ENCODE measurements at places on chromosomes 2 and 18.
A peak's percentile ranks its signal among the peaks of the same experiment; 100 is the strongest.

GRCh38 chr2:131425231-131425941, 50.5 kb upstream of the TUBA3D start:
- no peak for DNase-seq

GRCh38 chr2:159078443-159078842, 110.0 kb downstream of the TANC1 start:
- DNase-seq, result no peak

DNA sequence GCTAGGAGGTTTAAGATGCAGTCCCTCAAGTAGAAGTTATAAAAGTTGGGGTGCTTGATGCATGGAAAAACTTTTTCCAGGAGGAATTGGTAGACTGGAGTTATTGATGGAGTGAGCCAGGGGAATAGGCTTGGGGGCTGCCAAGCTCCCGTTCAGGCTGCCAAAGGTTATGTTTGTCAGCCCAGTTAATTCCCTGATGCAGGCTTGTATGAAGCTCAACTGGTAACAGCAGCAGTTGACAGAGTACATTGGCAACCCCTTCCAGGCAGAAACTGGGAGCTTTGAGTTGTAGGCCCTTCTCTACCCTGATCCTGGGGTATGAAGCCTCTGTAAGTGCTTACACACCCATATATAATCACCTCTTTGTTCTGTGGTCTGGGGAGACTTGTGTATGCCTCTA, 16.2 kb downstream of the CCDC150 start:
- DNase-seq, result no peak

- no peak for DNase-seq
These were observed 906.1 kb downstream of the SLC4A3 start for GRCh38 chr2:220533485-220533884.

GRCh38 chr2:231455222-231455621, 9.1 kb downstream of the NCL start:
- DNase-seq, result no peak

DNA sequence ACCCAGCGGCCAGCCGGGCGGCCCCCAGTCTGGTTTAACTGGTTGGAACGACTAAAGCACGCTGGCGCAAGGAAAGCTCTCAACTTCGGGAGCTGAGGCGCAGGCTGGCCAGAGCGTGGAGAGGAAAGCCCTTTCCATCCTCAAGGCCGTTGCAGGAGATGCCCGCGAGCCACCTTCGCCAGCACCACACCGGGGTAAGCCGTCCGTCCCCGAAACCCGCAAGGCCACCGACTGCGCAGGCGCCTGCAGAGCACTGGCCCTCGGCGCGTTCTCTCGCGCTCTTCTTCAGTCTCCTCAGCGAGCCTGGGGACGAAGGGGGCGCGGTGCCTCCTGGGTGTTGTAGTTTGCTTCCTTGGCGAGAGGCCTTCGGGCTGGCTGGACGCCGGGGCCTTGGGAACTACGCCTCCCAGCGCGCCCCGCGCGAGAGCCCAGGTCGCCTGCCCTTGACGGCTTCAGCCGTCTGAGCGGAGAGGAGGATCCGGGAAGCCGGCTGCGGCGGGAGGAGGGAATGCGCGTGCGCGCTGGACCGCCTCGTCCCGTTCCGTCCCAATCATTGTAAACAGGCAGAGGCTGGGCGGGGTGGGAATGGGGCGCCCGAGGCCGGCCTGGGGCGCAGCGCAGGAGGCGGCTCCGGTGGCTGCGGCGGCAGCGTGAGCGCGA, at the start of gene RALBP1:
Gene RALBP1, plus strand, starts transcription at position 531 of the 660 bp plus-strand sequence. CDS start 37,533 bp downstream, outside the sequence.
- peak; percentile 96 for DNase-seq

GRCh38 chr2:149468636-149469035, 118.9 kb downstream of the MMADHC start:
- no peak for DNase-seq

DNA sequence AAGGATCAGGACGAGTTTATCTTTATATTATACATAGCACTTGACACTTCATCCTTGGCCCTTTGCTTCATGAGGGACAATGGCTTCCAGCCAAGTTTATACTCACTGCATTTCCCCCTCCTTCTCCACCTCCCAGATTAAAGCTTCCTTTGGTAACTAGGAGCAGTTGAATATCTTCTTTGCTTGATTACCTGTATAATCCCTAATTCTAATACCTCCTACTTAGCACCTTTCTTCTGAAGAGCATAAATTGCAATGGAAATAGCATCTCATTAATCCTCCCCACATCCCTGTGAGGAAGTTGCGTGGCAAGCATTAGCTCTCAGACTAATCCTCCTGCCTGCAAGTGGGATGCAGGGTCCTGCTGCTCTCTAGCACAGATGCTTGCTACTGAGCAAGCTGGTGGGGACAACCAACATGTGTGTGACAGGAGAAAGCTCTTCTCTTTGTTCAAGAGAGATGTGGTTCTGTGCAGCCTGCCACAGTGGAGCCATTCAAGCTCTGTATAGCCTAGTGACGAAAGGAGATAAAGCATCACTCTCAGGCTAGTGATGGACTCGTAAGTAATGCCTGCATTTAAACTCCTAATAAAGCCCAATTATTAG, 19.1 kb downstream of the KLHL14 start:
- no peak for DNase-seq

DNA sequence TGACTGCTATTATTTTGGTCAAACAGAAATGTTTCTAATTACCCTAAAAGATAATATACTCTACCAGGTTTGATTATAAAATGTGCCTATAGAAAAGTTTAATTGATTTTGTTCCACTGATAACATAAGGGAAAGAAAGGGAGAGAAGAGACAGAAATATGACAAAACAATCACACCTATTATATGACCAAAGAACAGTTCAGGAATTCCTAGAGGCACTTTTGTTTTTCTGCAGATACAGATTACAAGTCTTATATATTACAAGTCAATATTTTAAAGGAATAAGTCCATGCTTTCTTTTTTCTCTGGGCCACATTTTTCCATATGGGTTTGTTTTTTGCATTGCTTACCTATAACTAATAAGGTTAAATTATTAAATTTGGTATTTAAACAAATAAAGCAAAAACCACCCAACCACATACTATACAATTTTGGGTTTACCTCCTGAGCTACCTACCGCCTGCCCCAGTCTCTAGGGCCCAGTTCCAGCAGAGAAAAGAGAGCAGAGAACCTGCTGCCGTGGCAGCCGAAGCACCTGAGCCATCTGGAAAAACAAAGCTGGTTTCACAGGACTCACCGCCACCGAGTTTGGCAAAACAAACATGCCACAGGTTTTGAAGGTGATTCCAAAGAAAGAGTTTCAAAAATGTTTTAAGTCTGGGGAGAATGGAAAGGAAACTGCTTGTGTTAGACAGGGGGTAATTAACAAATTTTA, 92.1 kb downstream of the DYM start:
- DNase-seq, result no peak

DNA sequence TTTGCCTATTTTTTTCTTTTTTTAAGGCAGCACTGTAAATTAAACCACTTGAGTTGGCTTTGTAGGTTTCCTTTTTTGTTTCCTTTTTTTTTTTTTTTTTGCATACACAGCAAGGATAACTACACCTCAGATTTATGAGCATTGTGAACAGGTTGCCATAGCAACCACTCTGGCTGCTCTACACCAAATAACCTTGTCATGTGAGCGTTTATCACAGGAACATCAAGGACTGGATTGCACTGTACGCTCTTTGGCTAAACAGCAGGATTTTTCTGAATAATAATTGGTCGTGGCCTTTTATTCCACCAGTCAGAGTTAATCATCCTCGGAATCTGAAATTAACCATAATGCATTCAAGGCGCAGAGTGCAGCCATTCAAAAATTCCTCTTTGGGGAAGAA, 199.1 kb upstream of the SLC14A2 start:
- DNase-seq, result no peak

- DNase-seq, result no peak
These were observed 143.7 kb upstream of the NOSTRIN start for GRCh38 chr2:168658706-168659105.

- no peak for DNase-seq
These were observed 279.8 kb downstream of the CELF4 start for GRCh38 chr18:37285825-37286224.

GRCh38 chr2:31170071-31170698, 31.9 kb upstream of the GALNT14 start:
- DNase-seq, result peak; percentile 13

DNA sequence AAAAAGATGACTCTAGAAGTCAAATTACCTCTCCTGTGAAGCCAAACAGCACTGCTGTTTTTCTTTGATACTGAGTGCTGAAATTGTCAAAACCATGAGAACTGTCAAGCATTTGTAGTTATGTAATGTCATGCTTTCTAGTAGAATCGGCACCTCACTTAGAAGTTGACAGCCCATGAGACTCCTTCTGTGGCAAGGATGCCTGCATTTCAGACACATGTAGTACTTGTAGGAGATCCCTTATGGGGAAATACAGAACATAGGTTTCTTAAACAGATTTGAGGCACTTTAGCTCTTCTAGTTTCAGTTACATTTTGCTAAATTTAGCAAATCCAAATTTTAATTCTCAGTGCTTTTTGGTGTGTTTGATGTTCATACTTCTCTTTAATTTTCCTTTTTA, 15.7 kb downstream of the ZNF407 start:
- DNase-seq, result no peak

- DNase-seq, result no peak
These were observed 538.0 kb downstream of the TMX3 start for GRCh38 chr18:68176901-68177300.

DNA sequence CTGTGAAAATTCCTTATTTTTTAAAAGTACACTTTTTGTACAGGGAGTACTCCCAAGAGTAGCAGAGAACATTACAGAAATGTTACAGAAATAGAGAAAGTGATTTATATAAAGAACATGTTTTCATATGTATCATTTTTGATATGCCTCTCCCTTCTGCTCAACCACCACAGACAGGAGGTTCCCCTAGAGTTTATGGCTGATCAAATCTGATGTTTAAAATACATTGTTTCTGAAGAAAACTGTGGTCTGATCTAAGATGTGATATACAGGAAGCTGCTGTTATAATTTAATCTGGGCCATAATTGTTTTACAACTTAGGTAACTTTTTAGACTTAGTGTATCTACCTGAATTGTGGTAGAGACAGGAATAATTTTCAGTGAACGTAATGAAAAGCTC, 37.0 kb downstream of the STAT4 start:
- no peak for DNase-seq

- no peak for DNase-seq
These were observed 38.7 kb downstream of the INPP4A start for GRCh38 chr2:98483257-98483861.

GRCh38 chr2:205369813-205370212, 312.5 kb upstream of the NRP2 start:
- DNase-seq, result no peak

DNA sequence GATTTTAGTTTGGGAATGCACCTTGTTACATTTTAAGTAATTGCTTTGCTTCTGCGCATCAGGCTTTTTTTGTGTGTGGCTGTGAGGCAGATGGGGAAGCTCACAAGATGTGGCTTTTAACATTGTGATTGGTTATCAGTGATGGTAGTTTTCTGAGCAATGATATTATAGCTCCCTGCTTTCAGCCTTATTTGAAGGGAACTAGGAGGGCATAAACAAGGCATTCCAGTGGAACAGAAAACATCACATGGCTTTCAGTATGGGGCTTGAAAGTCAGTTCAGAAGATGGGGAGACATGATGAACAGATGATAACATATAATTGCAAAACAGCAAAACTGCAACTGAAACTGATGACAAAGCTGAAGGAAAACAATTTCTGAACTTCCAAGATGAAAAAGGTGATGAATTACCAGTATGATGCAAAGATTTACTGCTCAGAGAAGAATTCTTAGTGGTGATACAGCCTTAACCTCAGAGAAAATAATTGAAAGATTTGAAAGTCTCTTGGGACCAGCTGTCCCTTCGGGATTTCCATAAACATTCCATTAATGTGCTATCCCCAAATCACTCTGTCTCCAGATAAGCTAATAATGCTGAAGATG, 439.7 kb downstream of the RND3 start:
- DNase-seq, result no peak

GRCh38 chr2:134512734-134513464, 205.9 kb downstream of the TMEM163 start:
- DNase-seq, result no peak

DNA sequence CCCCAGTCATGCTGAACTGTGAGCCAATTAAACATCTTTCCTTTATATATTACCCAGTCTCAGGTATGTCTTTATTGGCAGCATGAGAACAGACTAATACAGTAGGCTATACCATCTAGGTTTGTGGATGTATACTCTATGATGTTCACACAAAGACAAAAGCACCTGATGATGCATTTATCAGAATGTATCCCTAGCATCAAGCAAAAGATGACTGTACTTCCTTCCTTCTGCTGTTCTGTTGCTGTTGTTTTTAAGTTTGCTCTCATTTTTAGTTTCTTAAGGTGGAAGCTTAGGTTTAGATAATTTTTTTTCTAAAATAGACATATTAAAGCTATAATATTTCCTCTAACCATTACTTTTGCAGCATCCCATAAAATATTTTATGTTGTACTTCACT, 12.4 kb downstream of the ZSCAN30 start:
- DNase-seq, result no peak

DNA sequence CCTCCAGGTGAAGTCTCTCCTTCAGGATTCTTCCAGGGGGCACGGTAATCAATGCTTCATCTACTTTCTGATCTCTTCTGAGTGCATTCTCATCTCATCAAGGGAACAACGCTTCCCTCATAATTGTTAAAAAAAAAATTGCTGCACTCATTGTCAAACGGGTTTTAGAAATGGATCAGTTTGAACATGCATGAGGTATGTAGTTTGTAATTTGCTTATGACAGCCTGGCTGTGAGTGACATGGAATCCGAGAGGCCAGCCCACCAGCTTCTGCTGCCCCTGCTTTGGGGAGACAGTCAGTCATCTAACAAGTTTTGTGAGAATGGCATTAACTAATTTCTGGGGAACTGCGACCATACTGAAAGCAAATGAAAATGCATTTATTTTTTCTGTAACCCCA, 791.9 kb upstream of the SOX11 start:
- DNase-seq, result no peak

DNA sequence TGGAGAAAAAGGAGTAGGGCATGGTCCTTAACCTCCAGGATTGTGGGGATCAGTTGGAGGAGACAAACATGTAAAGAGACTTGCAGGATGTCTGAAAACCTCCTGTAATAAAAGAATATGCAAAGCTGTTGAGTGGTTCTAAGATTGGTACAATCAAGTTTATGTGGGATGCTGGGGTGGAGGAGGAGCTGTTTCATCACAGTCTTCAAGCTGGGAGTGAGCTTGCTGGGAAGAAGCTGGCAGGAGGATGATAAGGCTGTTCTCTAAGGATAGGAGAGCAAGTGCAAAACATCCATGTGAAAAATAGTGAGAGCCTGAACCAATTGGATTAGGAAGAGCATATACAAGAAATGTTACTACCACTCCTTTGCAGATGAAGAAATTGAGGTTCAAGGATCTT, 161.9 kb upstream of the CRIM1 start:
- no peak for DNase-seq

- peak; percentile 35 for DNase-seq
These were observed 24.9 kb upstream of the YWHAQ start for GRCh38 chr2:9655441-9656269.

GRCh38 chr2:134549104-134549503, 169.7 kb downstream of the TMEM163 start:
- DNase-seq, result no peak

Measured in activated gamma-delta T cell treated with anti-CD3 and anti-CD28 coated beads, Interleukin-2, amount 50 U/mL, for 16 hours (primary cell).